Right lobe of liver (tissue), 6 donors: ENCODE measurements at places on chromosomes 16 and 17.

DNA sequence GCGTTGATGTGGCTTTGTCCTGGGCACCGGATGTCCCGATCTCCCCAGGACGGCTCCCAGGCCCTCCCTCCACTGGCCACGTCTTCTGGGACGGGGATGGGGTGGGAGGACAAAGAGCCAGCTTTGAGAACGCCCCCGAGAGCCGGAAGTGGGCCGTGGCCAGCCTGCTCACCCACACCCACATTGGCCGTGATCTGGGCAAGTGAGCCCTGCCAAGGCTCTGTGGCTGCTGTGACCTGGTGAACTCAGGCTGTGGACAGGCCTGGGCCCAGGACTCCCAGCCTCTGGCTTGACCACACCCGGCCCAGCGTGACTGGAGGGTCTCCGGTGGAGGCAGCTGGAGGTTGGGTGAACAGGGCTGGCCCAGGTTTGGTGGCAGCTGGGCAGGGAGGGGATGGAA lies 3.3 kb downstream of the CDH15 start:
- DNase-seq, result no peak

DNA sequence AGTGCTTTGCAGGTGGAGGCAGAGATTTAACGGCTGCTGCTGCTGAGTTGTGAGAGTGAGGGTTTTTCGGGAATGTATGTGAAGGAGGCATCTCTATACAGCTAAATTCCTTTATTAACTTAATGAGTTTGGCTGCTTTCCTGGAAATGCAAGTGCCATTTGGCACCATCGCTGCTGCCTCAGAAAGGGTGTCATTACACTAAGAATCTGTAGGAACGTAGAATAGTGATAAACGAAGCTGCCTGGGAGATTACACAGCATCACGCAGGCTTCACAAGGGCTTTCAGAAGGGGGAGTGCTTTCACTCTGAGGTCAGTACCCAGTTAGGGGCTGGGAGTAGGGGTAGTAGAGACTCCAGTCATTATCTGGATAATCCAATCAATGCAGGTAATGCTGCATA lies 14.1 kb upstream of the NLRP1 start:
- no peak for DNase-seq

- DNase-seq, result peak; percentile 63
Observed at GRCh38 chr16:11742093-11742535, 543 bp downstream of the TXNDC11 start.

GRCh38 chr17:10036511-10037061 lies 131.5 kb upstream of the RCVRN start:
- no peak for DNase-seq

DNA sequence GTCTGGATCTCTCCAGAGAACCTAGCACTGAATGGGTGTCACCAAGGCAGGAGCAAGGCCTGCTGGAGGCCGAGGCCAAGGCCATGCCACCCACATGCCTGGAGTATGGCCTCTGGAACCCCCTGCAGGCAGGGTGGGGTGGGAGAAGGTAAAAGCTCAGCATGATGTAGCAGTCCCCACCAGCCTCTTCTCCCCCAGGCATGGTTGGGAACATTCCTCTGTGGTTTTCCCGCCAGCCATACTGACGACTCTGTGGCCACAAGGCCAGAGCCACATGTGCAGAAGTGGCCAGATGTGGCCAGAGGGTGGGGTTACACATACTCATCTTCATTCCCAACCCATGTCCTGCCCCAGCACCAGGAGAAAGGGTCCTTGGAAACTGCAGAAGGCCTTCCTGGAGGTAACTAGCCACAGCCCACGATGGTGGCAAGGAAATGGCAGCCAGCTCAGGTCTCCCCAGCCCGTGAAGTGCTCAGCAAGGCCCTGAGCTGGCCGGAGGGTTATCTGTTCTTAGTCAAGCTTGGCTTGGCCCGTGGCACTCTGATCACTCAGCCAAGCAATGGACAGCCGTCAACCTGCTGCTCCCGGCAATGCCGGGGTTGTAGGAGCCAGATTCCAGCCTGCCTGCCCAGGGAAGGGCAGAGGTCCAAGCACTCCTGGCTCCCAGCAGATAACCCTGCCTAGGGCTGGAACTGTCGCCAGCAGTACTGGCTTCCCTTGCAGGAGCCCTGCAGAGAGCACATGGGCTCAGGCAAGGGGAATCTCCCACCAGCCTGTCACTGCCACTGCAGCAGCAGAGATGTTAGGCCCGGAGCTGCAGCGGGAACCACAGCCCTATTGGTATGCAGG lies 26.1 kb downstream of the HDAC5 start:
- peak; percentile 95 for DNase-seq

DNA sequence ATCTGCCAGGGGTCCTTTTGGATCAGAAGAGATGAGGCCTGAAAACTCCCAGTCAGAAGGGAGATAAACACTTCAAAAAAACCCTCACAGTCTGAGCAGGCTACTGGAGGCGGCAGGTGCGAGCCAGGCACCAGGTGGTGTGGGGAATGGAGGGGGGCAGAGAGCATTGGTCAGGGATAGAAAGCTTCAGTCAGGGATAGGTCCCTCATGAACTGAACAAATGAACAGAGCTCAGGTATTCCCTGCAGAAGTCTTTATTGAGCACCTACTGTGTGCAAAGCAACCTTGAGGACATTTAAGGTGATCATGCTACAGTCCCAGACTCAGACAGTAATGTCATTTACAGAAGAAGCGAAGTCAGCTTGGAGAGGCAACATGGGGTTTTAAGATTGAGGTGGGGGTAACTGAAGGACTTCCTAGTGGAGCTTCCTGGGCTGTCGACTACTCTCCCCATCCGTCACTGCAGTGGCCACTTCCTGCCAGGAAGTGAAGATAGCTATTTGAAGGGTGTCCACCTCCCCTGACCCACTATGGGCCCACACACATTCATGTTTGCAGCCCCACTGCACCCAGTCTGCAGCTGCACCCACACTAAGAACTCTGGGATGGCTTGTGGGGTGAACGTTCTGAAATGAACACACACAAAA lies 3.2 kb downstream of the KIFC3 start:
- no peak for DNase-seq

- no peak for DNase-seq
Observed at GRCh38 chr16:69513180-69513966, 52.4 kb upstream of the NFAT5 start.

GRCh38 chr16:31253642-31254045 lies 6.1 kb upstream of the ITGAM start:
- DNase-seq, result peak; percentile 53

DNA sequence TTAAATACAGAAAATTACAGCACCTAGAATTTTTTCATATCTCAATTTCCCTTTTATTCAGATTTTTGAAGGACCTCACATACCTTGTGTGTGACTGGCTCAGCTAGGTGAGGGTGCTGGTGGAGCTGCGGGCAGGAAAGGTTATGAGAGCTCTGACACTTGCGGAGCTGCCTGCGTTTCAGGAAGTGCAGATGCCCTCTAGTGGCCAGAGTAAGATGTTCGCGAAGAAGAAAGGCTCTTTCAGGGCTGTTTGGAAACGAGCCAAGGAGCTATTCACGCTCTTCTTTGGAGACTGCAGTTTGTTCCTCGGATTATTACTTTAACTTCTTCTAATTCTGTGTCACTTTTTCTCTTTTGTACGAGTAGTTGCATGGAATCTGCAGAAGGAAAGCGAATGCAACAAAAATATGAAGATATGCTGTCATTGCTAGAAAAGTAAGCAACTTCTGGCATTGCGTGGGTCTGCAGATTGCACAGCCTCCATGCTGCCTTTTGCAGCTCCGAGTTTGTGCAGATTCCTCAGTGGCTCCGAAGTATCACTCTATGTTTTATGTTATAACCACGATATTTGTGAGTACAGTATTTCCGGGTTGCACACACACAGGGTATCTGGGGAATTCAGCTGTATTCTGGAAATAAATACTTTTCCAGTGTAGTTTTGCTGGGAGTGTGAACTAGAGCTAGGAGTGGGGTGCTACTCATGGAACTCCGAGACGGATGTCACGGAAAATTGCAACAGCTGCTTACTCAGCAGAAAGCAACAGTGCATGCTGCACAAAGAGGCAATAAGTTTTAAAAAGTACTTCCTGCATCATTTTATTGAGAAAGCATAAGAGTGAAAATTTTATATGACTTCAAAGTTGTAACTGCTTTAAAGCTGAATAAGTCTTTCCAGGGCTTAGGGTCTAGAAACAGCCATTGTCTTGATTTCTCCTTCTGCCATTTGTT lies 46.3 kb downstream of the DNAH9 start:
- no peak for DNase-seq

GRCh38 chr16:50681021-50681885 lies at the start of gene SNX20:
SNX20 (minus strand) TSS chr16:50681312; CDS start chr16:50677526, 3,786 bp downstream.
- no peak for DNase-seq

DNA sequence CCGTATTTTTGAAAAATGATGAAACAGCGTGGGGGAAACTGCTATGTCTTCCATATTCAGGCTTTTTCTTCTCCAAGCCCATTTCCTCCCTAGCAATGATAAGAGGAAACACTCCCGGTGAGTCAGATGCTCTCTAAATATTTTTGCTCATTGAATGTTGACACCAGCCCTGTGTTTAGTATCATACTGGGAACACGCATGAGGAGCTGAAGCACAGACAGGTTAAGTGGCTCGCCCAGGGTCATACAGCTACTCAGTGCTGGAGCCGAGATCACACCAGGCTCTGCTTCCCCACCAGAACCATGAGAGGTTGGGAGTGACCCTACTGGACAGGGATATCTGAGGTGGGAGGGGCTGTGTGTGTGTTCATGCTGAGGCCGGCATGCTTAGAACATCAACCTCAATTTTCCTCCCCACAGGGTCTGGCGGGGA lies 37.8 kb upstream of the ADGRG1 start:
- DNase-seq, result no peak

GRCh38 chr17:5241861-5242671 lies 7.4 kb upstream of the SCIMP start:
- no peak for DNase-seq

DNA sequence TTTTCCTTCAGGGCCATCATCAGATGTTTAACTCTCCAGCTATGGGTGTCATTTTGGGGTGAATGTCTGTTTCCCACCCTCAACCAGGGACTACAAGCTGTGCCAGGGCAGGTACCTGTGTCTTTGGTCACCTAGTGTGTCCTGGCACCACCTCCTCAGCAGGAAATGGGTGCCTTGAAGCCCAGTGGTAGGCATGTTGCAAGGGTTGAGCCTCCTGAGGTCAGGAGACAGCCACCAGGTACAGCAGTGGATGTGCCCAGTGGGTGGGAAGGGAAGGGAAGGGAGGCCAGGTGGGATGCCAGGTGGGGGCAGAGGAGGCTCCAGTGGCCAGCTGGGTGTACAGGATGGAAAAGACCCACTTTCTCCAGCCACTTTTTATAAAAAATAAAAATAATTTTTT lies 25.5 kb upstream of the ADORA2B start:
- no peak for DNase-seq

DNA sequence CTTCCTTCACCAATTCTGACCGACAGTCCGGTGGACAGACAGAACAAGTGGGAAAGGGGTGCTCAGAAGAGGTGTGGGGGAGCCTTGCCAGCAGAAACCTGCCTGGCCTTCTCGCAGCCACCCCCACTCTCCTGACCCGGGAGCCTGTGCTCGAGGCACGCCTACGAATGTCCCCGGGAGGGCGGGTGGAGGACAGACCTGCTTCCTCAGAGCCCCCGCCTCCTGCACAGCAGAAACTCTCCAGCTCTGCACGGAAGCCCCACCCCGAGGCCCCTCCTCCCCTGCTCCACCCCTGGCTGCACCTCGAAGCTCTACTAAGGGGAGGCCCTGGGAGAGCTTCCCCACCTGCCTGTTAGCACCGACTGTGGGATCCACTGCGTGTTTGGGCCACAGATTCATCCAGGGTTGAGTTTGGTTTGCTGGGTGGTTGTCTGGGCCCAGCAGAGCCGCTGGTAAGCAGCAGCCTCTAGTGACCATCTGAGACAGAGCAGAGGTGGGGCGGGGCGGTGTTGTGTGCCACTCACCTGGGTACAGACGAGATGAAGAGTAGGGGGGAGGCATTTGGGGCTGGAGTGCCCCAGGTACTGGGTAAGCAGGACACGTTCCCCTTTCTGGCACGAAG lies 6.2 kb downstream of the TAF1C start:
- DNase-seq, result no peak

GRCh38 chr17:31570951-31571892 lies 179.7 kb downstream of the RAB11FIP4 start:
- peak; percentile 85 for DNase-seq

DNA sequence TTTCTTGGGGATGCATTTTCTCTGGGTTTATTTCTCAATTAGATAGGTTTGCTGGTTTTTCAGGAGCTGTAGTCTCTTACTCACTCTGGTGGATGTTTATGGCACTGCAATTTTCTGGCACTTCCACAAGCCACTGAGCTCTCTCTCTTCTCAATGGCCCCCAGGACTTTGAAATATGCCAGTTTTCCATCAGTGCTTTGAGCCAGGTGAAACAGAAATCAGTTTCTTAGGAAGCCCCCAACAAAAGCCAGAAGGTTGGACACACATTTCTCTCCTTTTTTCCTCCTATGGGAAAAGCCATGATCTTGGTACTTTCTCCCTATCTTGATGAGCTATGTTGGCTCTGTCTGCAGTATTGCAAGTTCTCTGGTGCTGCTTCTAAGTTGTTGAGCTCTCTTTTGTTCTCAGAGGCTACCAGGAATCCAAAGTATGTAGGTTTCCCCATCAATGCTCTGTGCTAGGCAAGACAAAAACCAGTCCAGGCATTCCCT lies 90.7 kb upstream of the SMIM36 start:
- DNase-seq, result no peak

GRCh38 chr17:75553295-75554110 lies 28.0 kb downstream of the LLGL2 start:
- no peak for DNase-seq

GRCh38 chr17:82238472-82239201 lies 9.8 kb downstream of the SLC16A3 start:
- DNase-seq, result peak; percentile 72

GRCh38 chr16:3020604-3021448 lies 658 bp downstream of the TNFRSF12A start:
- no peak for DNase-seq

DNA sequence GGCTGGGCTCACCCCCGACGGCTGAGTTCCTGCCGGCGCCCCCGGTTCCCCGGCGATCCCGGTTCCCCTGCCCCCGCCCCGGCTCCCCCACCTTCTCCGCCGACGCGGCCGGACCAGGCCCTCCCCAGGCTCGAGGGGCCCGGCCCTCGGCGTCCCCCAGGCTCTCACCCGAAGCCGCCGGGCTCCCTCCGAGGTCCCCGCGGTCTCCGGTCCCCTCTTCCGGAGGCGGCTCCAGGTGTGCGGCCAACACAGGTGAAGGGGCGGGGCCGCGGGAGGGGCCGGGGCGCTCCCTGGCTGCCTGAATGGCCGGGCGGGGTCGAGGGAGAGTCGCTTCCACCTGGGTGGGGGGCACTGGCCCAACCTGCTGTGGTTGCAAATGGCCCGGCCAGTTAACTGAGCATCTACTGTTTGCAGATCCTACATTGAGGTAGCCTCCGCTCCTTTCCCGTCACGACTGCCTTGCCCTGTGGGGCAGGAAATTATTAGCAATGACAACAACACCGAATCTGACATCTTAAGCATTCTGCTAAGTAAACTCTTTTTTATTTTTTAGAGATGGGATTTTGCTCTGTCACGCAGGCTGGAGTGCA lies at the start of gene BICDL2:
Gene BICDL2 (minus strand): TSS at position 219 of the 590 bp plus-strand sequence. CDS start 1,448 bp downstream, outside the sequence.
- no peak for DNase-seq

- no peak for DNase-seq
Observed at GRCh38 chr17:14303343-14304221, 2.7 kb downstream of the HS3ST3B1 start.

GRCh38 chr16:19093631-19094541 lies 19.9 kb upstream of the ITPRIPL2 start:
- no peak for DNase-seq

- no peak for DNase-seq
Observed at GRCh38 chr17:46815474-46816353, 2.8 kb downstream of the WNT3 start.
